ENCODE measurements at places on chromosomes 5 and 9. TPM values are rescaled to one million over a fixed set of nuclear protein-coding genes. Genes with fewer than 3 reads are reported as not detected.
A peak's percentile ranks its signal among the peaks of the same experiment; 100 is the strongest.

GRCh38 chr5:41708604-41708940 is 161.7 kb downstream of the OXCT1 start:
- no peaks in the 10 kb centered on the region for H3K36me3 ChIP-seq
- no peaks in the 10 kb centered on the region for H3K27me3 ChIP-seq
- no peak overlapping the region for H3K27ac ChIP-seq
- DNase-seq, result no peak
- no peaks in the 10 kb centered on the region for H3K4me1 ChIP-seq
- no peak overlapping the region for H3K4me3 ChIP-seq

GRCh38 chr9:97398999-97399758 is 12.7 kb upstream of the TDRD7 start:
- no peaks in the 10 kb centered on the region for H3K36me3 ChIP-seq
- no peaks in the 10 kb centered on the region for H3K27me3 ChIP-seq
- H3K27ac ChIP-seq, result no peak overlapping the region

- H3K36me3 ChIP-seq, result no peaks in the 10 kb centered on the region
- H3K27me3 ChIP-seq, result peaks cover 77% of the 10 kb centered on the region
- no peak for DNase-seq
- H3K4me1 ChIP-seq, result no peaks in the 10 kb centered on the region
Observed at GRCh38 chr9:123996731-123997421, 14.7 kb upstream of the LHX2 start.

DNA sequence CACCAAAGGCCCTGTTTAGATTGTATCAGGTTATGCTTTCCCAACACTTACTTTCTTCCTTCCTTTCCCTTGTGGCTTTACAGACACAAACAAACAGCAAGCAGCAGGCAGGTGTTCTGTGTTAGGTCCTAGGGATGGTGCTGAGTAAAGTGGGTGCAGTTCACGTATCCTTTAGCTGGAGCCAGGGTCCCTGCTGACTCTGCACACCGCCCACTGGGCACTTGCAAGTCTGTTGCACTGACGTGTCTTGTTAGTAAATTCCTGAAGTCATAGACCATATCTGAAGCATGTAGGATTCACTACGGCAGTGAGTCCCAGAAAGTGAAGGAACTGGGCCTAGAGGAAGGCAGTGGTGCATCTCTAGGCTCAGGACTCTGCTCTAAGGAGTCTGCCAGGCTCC is 96.5 kb downstream of the DAPK1 start:
- no peak overlapping the region for H3K27ac ChIP-seq
- DNase-seq, result no peak
- no peaks in the 10 kb centered on the region for H3K27me3 ChIP-seq
- no peak overlapping the region for H3K4me3 ChIP-seq

Gene IRGM
- not detected for total RNA-seq

GRCh38 chr9:132730054-132731033 is 60.1 kb downstream of the GTF3C4 start:
- H3K27ac ChIP-seq, result no peak overlapping the region
- DNase-seq, result no peak
- no peaks in the 10 kb centered on the region for H3K4me1 ChIP-seq
- no peaks in the 10 kb centered on the region for H3K36me3 ChIP-seq

GRCh38 chr5:76403766-76404222 is 709 bp downstream of the IQGAP2 start:
- H3K36me3 ChIP-seq, result no peaks in the 10 kb centered on the region
- H3K4me1 ChIP-seq, result peaks cover 10% of the 10 kb centered on the region
- peak overlapping the region; percentile 13 for H3K27ac ChIP-seq

DNA sequence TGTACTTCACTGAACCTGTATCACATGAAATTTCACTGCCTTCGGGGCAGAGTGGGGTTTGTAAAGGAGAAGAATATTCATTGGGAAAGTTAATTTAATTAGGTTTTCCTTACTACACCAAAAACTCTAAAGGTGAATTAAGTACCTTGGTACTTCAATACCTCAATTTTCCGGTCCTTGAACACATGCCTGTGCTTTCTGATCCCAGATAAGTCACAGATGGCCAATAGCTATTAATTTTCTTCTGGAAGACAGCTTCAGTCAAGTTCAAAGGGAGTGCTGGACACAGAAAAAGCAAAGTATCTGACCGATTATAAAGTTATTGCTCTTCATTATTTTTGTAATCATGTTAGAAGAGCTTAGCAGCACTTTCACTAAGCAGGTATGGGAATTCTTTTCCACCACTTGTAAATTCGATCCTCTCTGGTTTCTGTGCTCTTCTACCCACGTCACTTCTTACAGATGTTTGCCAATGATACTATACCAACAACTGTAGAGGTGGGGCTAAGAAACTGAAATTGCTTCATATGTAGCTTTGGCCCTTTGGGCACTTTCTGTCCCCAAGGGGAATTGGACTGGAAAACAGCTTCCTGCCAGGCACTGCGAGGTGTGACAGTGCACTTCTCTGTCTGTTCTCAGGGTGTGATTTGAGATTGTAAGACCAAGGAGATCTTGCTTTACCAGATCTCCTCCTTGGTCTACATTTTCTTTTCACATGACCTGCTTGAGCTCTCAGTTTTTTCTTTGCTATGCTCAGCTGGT is 164.0 kb downstream of the CCDC192 start:
- no peaks in the 10 kb centered on the region for H3K36me3 ChIP-seq
- no peaks in the 10 kb centered on the region for H3K27me3 ChIP-seq
- H3K27ac ChIP-seq, result no peak overlapping the region
- no peak for DNase-seq
- H3K4me1 ChIP-seq, result peaks cover 18% of the 10 kb centered on the region
- H3K4me3 ChIP-seq, result no peak overlapping the region

Gene TGFBI
- 62.5 TPM for total RNA-seq

Gene TMEM174
- total RNA-seq, result not detected

Gene C5orf22
- 27.0 TPM for total RNA-seq

- H3K27me3 ChIP-seq, result no peaks in the 10 kb centered on the region
- no peak overlapping the region for H3K4me3 ChIP-seq
- H3K27ac ChIP-seq, result no peak overlapping the region
- DNase-seq, result no peak
- no peaks in the 10 kb centered on the region for H3K4me1 ChIP-seq
Observed at GRCh38 chr5:59428391-59428790, 465.1 kb downstream of the PDE4D start.

DNA sequence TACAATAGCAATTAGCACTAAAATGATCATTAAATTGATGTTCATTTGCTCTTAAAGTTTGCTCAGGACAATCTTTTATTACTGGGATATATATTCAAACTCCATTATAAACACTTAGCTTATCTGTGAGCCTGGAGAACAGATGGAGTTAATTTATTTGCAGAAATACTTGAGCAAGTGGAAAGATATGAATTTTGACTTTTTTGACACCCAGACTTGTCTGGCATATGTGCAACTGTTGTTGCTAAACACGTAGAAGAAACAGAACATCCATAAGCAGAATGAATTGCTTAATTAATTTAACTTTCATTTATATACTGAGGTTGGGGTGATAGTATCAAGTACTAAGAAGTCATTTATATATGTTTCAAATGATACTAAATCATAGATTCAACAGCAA is 820.7 kb upstream of the TYRP1 start:
- no peak for DNase-seq
- H3K4me3 ChIP-seq, result no peak overlapping the region
- H3K36me3 ChIP-seq, result no peaks in the 10 kb centered on the region
- H3K27ac ChIP-seq, result no peak overlapping the region
- no peaks in the 10 kb centered on the region for H3K4me1 ChIP-seq

Gene ENTPD2
- 1.1 TPM for total RNA-seq

DNA sequence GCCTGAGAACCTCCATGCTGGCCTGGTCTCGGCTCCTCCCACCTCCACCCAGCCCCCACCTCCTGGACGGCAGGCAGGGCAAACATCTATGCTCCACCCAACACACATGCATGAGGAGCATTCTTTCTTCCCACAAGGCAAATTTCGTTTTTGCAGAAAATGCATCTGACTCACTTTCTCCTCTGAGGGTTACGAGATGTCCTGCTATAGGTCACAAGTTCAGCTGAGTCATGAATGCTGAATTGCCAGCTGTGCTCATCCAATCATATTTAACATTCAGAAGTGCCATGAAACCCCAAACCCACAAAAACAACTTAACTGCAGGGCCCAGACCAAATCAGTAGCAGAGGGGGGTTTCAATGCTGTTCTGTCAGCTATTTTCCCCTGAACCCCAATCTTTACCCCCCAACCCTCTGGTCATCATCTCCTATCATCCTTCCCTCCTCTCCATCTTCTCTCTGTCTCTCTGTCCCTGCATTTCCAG is 39.0 kb upstream of the OSMR start:
- DNase-seq, result peak; percentile 14
- H3K36me3 ChIP-seq, result no peaks in the 10 kb centered on the region
- no peaks in the 10 kb centered on the region for H3K27me3 ChIP-seq

GRCh38 chr9:122179690-122180074 is 20.0 kb downstream of the MORN5 start:
- H3K4me1 ChIP-seq, result no peaks in the 10 kb centered on the region
- H3K27me3 ChIP-seq, result no peaks in the 10 kb centered on the region
- DNase-seq, result no peak
- no peak overlapping the region for H3K4me3 ChIP-seq

DNA sequence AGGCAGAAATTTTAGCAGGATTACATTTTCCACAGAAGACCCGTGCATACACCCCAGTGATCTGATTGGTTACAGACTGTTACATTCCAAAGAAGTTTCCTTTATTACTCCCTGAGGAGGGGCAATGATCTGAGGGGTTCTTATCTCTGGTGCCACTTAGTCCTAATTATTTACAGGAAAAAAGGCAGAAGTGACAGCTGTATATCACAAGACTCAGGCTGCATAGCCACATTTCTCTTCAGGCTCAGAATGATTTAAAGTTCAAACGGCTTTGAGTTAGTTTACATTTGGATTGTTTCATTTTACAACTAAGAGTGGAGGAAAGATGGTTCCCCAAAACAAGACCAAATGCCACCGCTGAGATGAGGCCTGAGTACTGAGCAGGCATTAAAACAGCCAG is 17.3 kb downstream of the NAIF1 start:
- H3K36me3 ChIP-seq, result no peaks in the 10 kb centered on the region
- H3K27ac ChIP-seq, result no peak overlapping the region
- H3K4me1 ChIP-seq, result no peaks in the 10 kb centered on the region
- no peak overlapping the region for H3K4me3 ChIP-seq

- H3K27me3 ChIP-seq, result no peaks in the 10 kb centered on the region
- no peak for DNase-seq
- H3K4me3 ChIP-seq, result no peak overlapping the region
- H3K36me3 ChIP-seq, result no peaks in the 10 kb centered on the region
Observed at GRCh38 chr5:27241564-27242257, 203.3 kb upstream of the CDH9 start.

DNA sequence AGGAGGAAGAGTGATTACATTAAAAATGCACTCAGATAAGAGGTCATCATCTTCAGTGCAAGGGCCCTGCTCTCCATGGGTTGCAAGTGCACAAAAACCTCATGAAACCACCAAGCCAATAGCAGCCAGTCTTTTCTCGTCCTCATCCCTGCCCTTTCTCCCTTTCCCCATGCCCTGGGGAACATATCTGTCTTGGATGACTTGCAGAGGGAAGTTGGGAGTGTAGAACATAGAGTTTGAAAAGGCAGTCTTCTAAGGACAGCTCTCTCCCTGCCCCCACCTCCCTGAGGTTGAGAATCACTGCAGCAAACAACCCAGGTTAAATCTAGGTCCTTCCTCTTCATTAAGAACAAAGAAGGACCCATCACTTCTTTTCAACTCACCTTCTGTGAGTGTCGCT is 22.0 kb downstream of the DDX31 start:
- H3K36me3 ChIP-seq, result peaks cover 19% of the 10 kb centered on the region
- no peak overlapping the region for H3K4me3 ChIP-seq
- H3K27me3 ChIP-seq, result no peaks in the 10 kb centered on the region
- H3K27ac ChIP-seq, result no peak overlapping the region
- no peak for DNase-seq

Gene SCGB3A1
- not detected for total RNA-seq

DNA sequence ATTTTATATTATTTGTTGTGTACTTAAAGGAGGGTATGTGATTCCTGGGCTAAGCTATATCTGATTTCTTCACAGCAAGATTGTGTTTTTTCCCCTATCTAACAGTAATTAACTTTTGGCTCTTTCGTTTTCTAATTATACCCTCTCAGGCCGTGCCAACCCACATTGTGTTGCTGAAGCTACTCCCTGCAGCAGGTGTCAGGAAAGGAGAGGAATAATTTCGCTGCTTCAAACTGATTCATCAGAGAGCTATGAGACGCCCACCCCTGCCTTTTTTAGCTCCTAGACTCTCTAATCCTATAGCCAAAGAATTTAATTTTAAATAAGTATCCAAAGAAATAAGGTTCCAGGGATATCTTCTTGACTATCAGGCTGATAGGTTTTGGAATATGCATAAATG is 3.8 kb downstream of the CAVIN4 start:
- H3K27ac ChIP-seq, result peak overlapping the region; percentile 84
- no peaks in the 10 kb centered on the region for H3K4me1 ChIP-seq
- no peaks in the 10 kb centered on the region for H3K27me3 ChIP-seq
- peak overlapping the region; percentile 60 for H3K4me3 ChIP-seq
- no peak for DNase-seq

Gene PITX1
- total RNA-seq, result 0.39 TPM

DNA sequence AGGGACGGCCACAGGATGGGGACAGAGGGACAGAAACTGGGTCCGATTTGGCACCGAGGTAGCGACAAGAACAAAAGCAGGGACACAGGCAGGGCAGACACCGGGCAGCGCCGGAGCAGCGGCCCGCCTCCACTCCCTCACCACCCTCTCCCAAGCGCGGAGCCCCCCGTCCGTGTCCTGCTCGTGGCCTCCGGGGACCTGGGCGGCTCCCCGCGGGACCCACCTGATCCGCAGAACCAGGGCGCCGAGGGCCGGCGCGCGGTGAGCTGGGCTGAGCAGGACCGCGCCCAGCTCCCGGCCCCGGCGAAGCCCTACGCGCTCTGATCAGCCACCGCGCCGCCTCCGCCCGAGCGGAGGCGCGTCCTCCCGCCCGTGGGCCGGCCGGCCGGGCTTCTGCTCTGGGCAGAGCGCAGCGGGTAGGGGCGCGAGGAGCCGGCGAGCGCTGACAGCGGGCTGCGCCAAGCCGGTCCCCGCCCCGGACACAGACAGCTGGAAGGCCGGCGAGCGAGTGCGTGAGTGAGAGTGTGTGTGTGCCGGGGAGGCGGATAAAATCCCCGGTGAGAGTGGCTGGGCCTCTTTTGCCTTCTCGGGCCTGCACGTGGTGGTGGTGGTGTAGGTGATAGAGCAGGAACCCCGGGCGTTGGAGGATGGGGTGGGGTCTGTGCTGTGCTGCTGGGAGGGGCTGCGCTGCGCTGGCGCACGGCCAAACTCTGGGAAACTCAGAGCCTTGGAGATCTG is at the start of gene GGTA1:
TSS of gene GGTA1 (minus strand) at position 418 of the 738 bp plus-strand sequence. CDS start 31,922 bp downstream, outside the sequence.
- peaks cover 27% of the 10 kb centered on the region for H3K4me1 ChIP-seq
- peak within 1 kb of the TSS; percentile 67 for H3K27ac ChIP-seq
- no peaks in the 10 kb centered on the region for H3K36me3 ChIP-seq

- peaks cover 24% of the 10 kb centered on the region for H3K4me1 ChIP-seq
- H3K27me3 ChIP-seq, result no peaks in the 10 kb centered on the region
- DNase-seq, result no peak
- H3K36me3 ChIP-seq, result no peaks in the 10 kb centered on the region
Observed at GRCh38 chr5:72160329-72160728, 53.1 kb downstream of the MAP1B start.

GRCh38 chr9:113973226-113973625 is 97.1 kb downstream of the ZNF618 start:
- no peak overlapping the region for H3K27ac ChIP-seq

Gene PHF24
- total RNA-seq, result 0.07 TPM
